ENCODE measurements at places on chromosomes 6 and 20. TPM values are rescaled to one million over a fixed set of nuclear protein-coding genes. Genes with fewer than 3 reads are reported as not detected.

GRCh38 chr6:108555399-108556052 is 5.2 kb upstream of the FOXO3 start:
- DNase-seq = peak; percentile 76

GRCh38 chr20:49476016-49476355 is 6.5 kb downstream of the KCNB1 start:
- no peak for DNase-seq

GRCh38 chr6:47780510-47781356 is 1.1 kb upstream of the OPN5 start:
- DNase-seq = peak; percentile 33

GRCh38 chr6:165869526-165869925 is 206.5 kb upstream of the PDE10A start:
- no peak for DNase-seq

- no peak for DNase-seq
Measured at GRCh38 chr6:9225441-9225871, 790.1 kb upstream of the SLC35B3 start.

- DNase-seq = no peak
Measured at GRCh38 chr6:156776470-156776839, 723 bp upstream of the ARID1B start.

- DNase-seq = peak; percentile 45
Measured at GRCh38 chr6:16712931-16713484, 48.3 kb downstream of the ATXN1 start.

GRCh38 chr6:26543953-26544352 is 5.8 kb downstream of the HMGN4 start:
- DNase-seq = no peak

GRCh38 chr6:167420858-167421766 is 96.2 kb downstream of the TTLL2 start:
- no peak for DNase-seq

DNA sequence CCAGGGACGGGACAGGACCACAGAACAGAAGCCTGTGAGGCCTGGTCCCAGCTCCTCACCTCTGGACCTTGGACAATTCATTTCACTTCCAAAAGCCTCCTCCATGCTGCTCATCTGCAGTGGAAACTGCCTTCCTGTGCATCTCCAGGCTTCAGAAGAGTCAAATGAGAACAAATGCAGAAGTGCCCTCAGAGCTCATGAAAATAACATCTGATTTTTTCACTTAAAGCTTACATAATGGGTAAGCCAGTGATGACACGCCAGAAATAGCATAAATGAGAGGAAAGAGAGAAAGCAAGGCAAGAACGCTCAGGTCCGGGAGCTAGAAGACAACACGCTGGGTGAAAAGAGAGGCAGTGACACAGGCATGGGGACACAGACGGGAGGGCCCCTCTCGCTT is 7.9 kb downstream of the CNKSR3 start:
- DNase-seq = no peak

GRCh38 chr6:13763740-13764381 is 50.5 kb downstream of the MCUR1 start:
- no peak for DNase-seq

GRCh38 chr6:113190170-113190569 is 667.0 kb upstream of the MARCKS start:
- no peak for DNase-seq

GRCh38 chr20:19648024-19648423 is 110.0 kb upstream of the RIN2 start:
- DNase-seq = no peak

- DNase-seq = peak; percentile 56
Measured at GRCh38 chr20:47338131-47338628, 18.3 kb downstream of the ZMYND8 start.

DNA sequence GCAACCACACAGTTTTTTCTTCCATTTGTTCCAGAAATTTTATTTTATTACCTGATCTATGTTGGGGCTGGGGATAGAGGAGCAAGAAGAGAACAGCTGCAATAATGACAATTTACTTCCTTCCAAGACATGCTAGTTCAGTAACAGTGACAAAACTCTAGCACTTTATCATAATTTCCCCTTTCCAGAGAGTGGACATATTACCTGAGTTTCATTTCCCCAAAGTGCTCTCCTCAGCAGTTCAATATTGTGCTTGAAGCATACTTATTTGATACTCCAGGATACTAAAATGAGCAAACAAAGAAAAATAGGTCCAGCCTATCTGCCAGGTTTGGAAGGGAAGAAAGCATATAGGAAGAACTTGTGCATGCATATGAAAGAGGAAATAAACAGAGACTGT is 157.7 kb downstream of the ID4 start:
- no peak for DNase-seq

DNA sequence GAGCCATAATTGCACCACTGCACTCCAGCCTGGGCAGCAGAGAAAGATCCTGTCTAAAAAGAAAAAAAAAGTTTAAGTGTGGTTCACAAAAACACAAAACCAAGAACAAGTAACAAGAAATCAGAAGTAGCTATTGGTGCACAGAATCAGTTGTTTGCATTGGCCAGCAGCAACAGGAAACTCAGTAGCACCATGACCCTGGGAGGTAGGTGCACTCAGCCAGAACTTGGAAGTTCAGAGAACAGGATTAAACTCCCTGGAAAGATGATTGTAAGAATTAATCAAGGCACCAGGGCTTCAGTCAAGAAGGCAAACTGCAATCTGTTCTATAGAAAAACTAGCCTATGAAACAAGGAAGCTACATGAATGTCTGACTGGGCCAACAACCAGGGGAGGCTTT is 267.9 kb downstream of the COL12A1 start:
- no peak for DNase-seq

- DNase-seq = peak; percentile 46
Measured at GRCh38 chr6:32152769-32153563, 975 bp upstream of the PPT2 start.

GRCh38 chr6:16766043-16766536 is 4.8 kb upstream of the ATXN1 start:
- DNase-seq = no peak

- DNase-seq = no peak
Measured at GRCh38 chr6:163329991-163330390, 84.5 kb upstream of the QKI start.

DNA sequence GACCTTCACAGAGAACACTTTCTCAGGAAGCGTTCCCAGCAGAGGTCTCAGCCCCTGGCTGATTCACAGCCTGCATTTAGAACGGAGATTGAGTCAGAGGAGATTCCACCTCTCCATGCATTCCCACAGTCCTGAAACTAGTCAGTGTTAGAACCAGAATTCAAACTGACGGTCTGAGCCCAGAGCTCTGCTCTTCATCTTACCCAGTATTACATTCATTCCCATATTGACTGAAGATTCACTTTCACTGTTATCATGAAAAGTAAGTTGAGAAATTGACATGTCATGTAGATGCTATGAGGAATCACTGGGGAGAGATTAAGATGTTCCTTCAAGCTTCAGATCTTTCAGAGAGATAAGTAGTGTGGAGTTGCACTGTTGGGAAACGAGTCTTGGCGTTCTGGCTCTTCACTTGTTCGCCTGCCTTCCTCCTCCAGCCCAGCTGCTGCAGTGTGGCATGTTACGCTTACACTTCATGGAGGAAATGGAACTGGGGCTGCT is 28.3 kb downstream of the MAS1 start:
- DNase-seq = no peak

- DNase-seq = no peak
Measured at GRCh38 chr20:51027035-51027795, 4.3 kb upstream of the KCNG1 start.

DNA sequence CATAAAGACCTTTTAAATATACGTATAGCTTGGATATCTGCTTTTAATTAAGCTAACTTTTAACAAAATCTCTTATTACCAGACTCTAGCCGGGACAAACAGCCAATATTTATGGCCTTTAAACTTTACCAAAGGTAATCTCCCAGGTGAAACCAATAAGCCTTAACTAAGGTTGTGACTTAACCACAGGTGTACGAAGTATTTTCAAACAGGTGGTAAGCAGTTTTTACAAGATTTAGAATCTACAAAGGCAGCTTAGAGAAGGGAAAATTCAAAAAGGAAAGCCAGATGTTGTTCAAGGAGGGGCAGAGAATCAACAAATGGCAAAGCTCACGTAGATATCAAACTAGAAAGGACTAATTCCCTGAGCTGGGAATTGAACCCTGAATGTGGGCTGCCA is 15.8 kb downstream of the WFDC2 start:
- no peak for DNase-seq

- no peak for DNase-seq
Measured at GRCh38 chr20:22387452-22387851, 196.9 kb downstream of the FOXA2 start.

- DNase-seq = no peak
Measured at GRCh38 chr6:3308106-3308505, 49.4 kb downstream of the PSMG4 start.

DNA sequence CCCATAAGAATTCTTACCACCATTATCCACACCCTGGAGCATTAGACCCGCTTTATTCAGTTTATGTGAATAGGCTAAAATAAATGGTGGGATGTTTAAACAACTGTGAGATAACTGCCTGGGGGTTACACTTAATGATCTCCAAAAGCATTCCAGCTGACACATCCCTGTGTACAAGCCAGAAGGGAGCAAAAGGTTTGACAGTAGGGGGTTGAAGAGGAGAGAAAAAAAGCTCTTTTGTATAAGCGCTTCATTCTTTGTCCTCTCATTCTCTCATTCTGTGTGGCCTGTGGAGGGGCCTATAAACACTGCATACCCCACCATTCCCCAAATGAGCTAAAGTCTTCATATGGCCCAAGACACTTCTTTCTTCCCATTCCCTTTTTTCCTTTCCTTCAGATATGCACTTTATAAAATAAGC is 30.8 kb upstream of the COL21A1 start:
- DNase-seq = no peak

DNA sequence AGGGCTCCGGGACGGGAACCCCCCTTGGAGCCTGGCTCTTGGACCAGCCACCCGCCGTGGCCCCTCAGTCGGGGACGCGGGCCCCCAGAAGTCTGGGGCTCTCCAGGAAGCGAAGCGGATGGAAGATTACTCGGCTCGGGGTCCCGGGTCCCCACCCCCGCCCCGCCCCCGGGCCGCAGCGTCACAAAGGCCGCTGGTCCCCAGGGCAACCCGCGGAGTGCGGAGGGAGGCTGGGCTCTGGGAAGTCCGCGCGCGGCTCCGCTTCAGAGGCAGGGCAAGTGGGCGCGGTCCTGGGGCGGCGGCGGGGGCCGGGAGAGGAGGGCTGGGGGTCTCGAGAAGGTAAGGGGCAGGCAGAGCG is at the start of gene FNDC11:
TSS of gene FNDC11 (plus strand) at position 227 of the 358 bp plus-strand sequence. CDS start 1,505 bp downstream, outside the sequence.
- peak; percentile 66 for DNase-seq

DNA sequence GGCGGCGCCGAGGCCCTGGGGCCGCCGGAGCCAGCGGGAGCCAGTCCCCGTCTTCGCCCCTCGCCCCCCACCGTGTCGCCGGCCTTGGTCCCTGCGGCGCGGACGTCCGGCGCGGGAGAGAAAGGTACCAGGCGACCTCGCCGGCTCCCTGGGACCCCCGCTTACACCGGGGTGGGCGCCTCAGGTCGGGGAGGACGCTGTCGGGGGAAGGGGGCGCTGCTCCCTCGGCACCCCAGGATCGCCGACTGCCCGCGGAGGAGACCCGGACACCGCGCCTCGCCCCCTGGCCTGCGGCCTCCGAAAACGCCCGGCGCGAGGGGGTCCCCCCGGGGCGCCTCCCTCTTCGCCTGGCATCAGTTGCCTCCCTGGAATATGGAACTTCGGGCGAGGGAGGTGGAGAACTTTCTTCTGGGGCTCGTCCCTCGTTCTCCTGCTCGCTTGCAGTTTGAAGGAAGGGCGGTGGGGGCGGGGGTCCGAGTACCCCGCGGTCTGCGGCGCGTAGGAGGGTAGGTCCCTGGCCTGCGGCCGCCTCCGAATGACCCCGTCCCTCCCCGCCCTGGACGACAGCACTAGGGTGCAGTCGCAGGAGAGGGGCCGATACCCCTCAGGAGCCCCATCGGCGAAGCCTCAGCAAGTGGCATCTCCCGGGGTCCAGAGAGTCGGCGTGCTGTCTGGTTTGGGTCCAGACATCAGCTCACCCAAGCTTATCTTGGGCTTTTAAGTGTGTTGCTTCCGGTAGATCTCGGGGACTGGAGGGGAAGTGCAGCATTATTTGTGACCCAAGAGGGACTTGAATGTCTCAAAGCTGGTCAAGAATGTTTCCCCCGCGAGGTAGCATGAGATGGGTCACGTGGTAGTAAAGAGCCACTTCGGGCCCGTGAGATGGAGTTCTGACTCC is 549 bp downstream of the ANKRD6 start:
- DNase-seq = peak; percentile 51

DNA sequence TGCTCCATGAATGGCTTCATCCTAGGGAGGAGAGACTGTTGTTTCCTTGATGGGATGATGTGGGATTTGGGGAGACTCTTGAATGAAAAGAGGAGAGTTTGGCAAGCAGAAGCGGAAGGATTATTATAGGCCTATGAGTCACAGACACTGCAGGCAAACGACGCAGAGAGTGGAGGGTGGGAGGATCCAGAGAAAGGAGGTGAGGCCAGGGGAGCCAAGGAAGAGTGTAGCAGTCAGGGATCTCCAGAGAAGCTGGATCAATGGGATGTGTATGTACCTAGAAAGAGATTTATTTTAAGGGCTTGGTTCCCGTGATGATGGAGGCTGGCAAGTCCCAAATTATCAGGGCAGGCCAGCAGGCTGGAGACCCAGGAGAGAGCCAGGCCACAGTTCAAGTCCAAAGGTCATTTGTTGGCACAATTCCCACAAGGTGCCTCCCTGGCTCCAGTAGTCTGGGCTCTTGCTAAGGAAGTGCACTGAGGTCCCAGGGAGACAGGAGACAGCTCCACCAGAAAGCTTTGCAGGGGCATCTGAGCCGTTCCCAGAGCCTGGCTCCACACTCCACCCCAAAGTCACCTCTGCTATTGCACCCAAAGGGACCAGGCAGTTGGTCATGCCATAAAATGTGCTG is 76.0 kb downstream of the ADTRP start:
- no peak for DNase-seq

GRCh38 chr6:75098709-75099108 is 107.1 kb downstream of the COL12A1 start:
- peak; percentile 48 for DNase-seq

- DNase-seq = no peak
Measured at GRCh38 chr20:48523191-48523995, 304.4 kb downstream of the PREX1 start.

The GRM4 gene
- total RNA-seq = not detected

The SIRPD gene
- total RNA-seq = not detected

The BPIFB1 gene
- total RNA-seq = not detected

The CGA gene
- total RNA-seq = 0.59 TPM

The FAM83B gene
- 3.3 TPM for total RNA-seq

The CDSN gene
- total RNA-seq = not detected

The LATS1 gene
- total RNA-seq = 12.2 TPM

The HCRTR2 gene
- not detected for total RNA-seq

The SNX21 gene
- total RNA-seq = 21.3 TPM

The LINC00237 gene
- total RNA-seq = not detected

The SLC22A16 gene
- total RNA-seq = not detected

The NAPB gene
- 6.0 TPM for total RNA-seq

The GRIK2 gene
- 2.3 TPM for total RNA-seq

The ADGRF1 gene
- total RNA-seq = not detected

The C6orf163 gene
- total RNA-seq = 1.7 TPM

The SLA2 gene
- total RNA-seq = 0.47 TPM

The PIGU gene
- total RNA-seq = 14.5 TPM

The PDE7B gene
- 24.5 TPM for total RNA-seq

The ZNF341 gene
- total RNA-seq = 2.4 TPM

The LY6G6D gene
- not detected for total RNA-seq

The BEND6 gene
- 0.35 TPM for total RNA-seq

Measured in left ventricle myocardium superior (tissue), 1 donor.